Caudate nucleus (tissue), 63 donors: ENCODE measurements at places on chromosomes 1 and 21.

- DNase-seq, result no peak
Observed at GRCh38 chr1:56931211-56931610, 34.6 kb downstream of the C8B start.

GRCh38 chr1:97989094-97989680, 68.4 kb upstream of the DPYD start:
- DNase-seq, result no peak

DNA sequence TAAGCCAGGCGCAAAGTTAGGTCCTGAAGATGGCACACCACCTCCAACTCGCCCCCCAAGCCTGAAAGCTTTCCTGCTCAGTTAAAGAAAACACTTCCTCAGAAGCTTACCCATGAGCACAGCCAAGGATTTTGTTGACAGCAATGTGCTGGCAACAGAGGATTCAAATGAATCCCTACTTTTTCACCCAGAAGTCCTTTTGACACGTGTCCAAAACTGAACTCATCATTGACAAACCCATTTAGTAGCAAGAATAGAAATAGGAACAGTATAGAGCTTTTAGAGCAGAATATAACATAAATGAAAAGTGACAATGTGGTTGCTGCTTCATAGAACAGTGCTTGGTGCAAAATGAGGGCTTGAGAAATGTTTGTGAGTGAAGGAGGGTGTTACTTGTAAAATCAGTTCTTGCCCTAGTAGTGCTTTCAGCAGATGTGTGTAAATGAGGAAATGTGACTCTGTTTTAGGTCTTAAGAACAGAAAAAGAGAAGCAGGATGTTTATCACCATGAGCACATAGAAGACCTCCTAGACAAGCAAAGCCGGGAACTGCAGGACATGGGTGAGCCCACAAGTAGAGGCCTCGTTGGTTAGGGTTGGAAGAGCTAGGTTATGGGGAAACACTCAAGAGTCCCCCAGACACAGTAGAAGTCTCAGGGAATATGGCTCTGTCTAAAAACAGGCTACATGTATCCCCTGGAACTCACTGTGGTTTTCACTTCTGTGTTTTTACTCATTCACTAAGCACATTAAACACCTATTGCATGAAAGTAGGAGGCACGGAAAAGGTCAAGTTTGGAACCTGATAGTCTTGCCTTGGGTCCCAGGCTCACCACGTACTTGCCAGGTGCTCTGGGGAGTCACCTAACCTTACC, 48.6 kb upstream of the TMEM125 start:
- DNase-seq, result no peak

DNA sequence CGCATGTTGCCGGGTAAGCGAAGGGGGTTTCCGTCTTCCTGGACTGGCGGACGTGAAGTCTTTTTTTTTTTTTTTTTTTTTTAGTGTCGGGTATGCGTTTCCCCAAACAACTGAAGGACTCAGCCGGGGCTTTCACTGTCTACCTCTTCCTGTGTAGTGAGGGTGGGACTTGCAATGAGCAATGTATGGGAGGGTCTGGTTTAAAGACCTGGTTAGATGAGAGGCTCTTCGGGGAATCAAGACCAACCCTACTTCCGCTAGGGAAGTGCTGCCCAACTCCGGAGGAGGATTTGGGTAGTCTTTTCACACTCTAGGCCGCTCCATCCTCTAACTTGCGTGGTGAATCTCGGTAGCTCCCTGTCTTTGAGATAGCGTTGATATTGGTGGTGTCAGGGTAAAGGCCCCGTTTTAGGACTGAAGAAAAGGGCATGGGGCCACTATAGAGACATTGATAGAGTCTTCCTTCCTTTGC, 754 bp downstream of the PRRC2C start:
- DNase-seq, result no peak

GRCh38 chr1:235124665-235125064, 4.0 kb downstream of the TOMM20 start:
- DNase-seq, result no peak

GRCh38 chr21:38747810-38748209, 57.9 kb upstream of the ETS2 start:
- DNase-seq, result no peak

DNA sequence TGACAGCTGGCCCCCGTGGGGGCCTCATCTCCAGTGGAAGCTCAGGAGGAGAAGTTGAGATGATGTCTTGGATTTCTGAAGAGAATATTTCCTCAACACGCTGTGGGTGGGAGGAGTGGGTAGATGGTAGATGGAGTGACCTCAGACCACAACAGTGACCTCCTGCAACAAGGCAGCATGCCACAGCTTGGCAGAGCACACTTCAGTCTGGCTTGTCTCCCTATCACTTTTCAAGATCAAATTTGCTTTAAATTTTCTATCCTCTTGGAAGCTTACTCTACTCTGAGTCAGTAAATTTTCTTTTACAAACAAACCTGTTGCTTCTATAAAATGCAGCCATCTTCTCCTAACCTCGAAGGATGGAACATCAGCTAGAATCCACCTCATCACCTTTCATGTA, 59.7 kb downstream of the NTPCR start:
- no peak for DNase-seq

GRCh38 chr21:44898011-44898488, 22.6 kb downstream of the ITGB2 start:
- DNase-seq, result no peak

DNA sequence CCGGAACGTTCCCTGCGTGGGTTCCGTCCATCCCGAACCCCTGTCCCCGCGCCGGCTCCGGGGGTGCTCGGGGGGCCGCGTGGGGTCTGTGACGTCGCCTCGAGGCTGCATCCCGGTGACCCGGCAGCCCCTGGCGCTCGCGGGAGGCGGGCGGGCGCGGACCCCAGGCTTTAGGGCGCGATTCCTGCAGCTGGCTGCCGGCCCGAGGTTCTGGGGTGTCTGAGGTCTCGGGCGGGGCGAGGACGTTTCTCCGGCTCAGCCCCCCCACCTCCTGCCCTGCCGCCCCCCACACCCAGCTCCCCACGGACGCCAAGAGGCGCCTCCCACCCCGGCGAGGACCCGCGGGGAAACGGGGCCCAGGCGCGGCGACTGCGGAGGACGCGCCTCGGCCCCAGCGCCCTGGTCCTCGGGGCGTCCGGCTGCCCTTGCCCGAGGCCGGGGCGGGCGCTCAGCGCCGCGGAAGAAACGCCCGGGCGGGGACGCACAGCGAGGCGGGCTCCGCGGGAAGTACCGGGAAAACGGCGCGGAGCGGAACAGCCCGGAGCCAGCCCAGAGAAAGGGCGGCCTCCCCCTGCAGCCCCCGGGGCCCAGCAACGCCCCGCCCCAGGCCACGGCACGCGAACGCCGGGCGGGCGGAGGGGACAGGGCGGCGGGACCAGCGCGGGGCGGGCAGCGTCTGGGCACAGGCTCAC, 1.3 kb upstream of the PCBP3 start:
- DNase-seq, result no peak

- DNase-seq, result no peak
Observed at GRCh38 chr1:43054961-43055360, 96.3 kb upstream of the SLC2A1 start.

DNA sequence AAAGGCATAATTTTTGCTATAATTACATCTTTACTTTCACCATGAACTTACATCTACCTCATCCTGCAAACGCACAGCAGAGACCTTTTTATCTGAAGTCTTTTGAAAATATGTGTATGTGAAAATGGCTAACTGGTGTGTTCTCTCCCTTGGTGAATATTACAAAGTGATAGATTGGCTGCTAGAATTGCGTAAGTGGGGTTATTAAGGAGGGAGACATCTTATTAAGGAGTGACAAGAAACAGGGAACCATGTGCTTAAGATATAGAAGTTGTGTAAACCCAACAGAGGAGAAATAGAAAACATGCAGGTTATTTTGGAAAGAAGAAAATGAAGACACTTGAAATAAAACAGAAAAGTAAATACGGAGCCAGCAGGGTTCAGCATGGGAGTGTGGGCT, 7.8 kb downstream of the KCNJ15 start:
- DNase-seq, result no peak

DNA sequence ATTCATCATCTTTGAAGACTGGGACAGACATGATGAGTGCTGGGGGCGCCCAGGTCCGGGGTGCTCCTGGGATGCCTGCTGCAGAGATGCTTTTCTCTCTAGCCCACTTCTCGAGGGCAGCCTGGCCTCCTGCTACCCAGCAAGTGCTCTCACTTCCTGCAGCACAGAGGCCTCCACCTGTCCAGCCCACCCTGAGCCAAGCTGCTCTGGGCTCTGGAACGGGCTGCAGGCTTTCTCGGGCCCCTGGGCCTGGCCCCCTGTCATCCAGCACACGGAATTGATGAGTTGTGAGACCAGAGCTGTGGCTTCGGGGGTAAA, 469.5 kb upstream of the VAMP3 start:
- DNase-seq, result no peak

DNA sequence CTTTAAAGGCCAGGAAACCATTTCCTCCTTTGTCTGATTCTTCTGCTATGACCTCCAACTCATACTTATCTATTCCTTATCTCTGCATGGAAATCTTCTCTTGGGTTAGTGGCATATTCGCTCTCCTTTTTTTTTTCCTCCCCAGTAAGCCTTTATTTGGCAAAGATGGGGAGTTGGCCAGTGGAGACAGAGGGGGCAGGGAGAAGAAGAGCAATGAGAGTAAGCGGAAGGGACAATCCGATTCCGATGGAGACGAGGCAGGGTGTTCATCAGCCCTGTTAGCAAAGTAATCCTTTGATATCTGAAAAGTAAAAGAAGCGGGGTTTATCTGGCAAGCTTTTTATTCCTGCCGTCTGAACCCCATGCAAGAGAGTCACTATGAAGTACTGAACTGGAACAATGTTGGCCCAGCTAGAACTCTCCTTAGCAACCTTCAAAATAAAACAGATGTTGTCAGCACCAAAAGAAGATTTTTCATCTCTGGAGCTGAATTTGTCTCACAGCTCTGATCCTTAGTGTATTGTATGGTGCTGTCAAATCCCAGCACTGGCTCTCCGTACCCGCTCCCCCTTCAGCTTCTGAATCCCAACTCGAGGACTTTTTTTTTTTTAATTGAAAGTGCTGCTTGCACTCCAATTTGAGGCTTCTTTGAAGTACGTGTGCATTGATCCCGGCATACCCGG, 40.9 kb downstream of the PTGFRN start:
- DNase-seq, result no peak

- no peak for DNase-seq
Observed at GRCh38 chr1:234866007-234866866, 256.3 kb upstream of the IRF2BP2 start.

GRCh38 chr1:45629035-45629434, 5.2 kb upstream of the CCDC17 start:
- DNase-seq, result no peak

- no peak for DNase-seq
Observed at GRCh38 chr1:51660580-51660979, 43.7 kb downstream of the OSBPL9 start.

DNA sequence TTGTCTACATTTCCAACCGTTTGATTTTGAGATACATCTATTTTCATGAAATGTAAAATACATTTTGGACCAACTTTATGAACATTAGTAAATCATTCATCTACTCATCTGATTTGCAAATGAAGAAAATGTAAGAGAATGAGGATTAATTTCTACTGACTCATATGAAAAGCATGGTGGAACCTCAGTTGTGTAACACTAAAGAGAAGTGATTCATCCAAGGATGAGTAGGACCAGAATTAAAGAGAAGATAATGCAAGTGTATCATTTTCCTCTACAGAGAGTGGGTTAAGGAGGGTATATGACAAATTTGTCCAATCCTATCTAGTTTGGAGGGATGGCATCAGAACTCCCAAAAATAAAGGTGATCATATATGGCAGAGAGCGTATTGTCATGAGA, 1967.6 kb downstream of the MRPL39 start:
- DNase-seq, result no peak

- no peak for DNase-seq
Observed at GRCh38 chr1:204084247-204084772, 11.4 kb downstream of the SOX13 start.

GRCh38 chr1:94792473-94793295, 27.5 kb upstream of the SLC44A3 start:
- no peak for DNase-seq
